ENCODE measurements at places on chromosomes 7 and 10.

DNA sequence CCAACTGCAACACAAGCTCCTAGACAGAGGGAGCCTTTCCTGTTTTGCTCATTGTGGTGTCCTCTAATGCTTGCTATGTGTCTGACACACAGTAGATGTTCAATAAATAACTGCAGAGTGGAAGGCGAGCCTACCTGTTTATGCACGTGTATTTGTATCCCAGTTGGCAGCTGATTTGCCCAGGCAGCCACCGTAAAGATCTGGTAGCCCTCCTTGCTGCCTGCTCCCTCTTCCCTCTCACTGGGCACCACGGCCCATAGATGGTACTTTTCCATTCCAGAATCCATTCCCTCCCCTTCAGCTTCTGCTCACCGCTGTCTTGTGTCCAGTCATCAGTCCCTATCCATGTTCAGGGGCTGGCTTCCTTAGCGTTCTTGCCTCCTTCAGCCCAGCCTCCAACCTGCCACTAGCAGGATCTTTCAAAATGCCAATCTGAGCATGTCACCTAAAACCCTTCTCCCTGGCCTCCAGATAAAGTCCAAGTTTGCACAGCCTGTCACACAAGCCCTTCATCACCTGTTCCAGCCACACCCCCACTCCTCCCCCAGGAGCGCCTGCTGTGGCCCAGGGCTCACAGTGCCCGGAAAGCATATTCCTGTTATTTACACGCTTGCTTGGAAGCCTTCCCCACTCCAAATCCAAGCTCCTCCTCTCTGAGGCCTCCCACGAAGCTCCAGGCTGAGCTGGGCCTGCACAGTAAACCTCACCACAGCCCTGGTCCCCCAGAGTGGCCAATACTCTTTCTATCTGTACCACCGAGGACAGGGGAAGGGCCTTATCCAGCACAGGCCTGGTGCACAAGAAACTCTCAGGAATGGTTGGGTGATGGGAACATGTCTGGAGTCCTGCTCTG is 21.0 kb downstream of the ZCCHC24 start:
- DNase-seq, result no peak

- no peak for DNase-seq
These were observed 13.6 kb downstream of the ENTPD7 start for GRCh38 chr10:99672884-99673283.

DNA sequence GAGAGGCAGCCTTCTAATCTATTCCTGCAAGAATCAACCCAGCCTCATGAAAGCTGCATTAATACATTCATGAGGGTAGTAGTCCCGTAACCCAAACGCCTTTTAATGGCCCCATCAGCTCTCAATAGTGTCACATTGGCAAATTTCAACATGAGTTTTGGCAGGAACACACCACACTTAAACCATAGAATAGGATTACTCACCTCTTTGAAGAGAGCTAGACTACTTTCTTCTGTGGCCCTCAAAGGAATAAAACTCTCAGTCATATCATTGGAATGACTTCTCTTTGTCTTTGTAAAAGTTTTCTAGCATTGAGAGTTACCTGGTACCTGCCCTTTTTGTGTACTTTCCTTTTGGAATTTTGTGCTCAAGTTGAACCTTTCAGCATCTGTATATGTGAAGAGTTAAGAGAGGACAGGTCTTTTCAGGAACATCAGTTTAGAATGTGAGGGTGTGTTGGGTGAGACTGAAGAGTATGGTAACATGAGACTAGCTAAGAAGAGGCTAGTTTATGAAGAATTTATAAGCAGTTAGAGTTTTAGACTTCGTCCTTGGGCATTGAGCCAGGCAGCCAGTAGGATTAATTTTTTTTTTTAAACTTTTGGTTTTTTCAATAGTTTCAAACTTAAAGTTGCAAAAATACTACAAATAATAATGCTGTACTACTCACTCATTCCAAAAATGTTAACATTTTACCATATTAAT is 92.6 kb downstream of the MLLT10 start:
- no peak for DNase-seq

- no peak for DNase-seq
These were observed 62.3 kb upstream of the DGKI start for GRCh38 chr7:137909042-137909441.

DNA sequence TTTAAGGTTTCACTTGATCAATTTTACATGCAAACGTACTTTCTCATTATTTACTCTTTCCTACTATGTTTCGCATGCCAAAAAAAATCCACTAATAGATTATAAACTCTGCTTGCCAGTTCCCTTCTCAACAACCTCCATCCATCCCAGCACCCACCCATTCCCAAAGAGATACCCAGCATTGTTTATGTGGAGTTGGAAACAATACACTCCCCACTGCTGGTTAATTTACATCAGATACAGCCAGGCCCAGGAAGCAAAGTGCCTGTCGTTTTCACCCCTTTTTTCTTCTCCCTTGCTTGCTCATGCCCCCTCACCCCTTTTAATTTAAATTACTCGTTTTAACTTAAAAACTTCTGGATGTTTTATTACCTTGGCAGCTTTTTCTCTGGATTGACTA is 59.9 kb downstream of the HIBADH start:
- no peak for DNase-seq

Data from NCI-H526 treated with DMSO at 0.1 percent for 48 hours (cell line).